LHCN-M2 (cell line): ENCODE measurements at places on chromosomes 2 and 18. TPM values are rescaled to one million over a fixed set of nuclear protein-coding genes. Genes with fewer than 3 reads are reported as not detected.

GRCh38 chr2:106734165-106734564, 151.8 kb downstream of the ST6GAL2 start:
- DNase-seq: no peak

DNA sequence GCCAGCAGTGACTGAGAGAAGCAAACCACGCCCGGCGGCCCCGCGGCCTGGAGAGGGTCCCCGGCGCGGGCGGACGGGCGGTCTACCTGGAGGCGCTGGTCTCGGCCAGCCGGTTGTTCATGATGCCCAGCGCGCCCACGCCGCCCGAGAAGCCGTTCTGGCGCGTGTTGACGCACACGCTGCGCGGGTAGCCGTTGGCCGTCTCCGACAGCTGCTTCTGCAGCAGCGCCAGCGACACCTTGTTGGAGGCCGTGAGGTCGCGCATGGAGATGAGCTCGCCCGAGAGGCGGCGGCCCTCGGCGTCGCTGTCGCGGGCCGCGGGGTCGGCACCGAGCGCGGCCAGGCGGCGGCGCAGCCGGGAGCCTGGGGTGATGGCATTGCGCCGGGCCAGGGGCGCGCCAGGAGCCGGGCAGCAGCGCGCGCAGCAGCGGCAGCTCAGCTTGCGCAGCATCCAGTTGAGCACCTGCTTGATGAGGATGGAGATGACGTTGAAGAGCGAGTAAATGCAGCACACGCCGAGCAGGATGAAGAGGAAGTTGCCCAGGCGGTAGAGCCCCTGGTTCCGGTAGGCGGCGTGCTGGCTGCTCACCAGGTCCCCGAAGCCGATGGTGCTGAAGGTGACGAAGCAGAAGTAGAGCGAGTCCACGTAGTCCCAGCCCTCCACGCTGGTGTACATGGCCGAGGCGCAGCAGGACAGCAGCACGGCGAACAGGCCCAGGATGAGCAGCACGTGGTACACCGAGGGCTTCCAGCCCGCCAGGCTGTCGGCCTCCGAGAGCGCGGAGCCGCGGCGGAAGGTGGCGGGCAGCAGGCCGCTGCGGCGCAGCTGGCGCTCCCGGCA, 118.1 kb downstream of the MSH2 start:
- DNase-seq: peak; percentile 22

Gene OTOS
- not detected in 2 replicates for total RNA-seq

GRCh38 chr2:62565309-62565908, 59.4 kb upstream of the TMEM17 start:
- no peak for DNase-seq

- no peak for DNase-seq
These were observed 29.0 kb downstream of the OLA1 start for GRCh38 chr2:174219321-174219720.

Gene GPC1
- total RNA-seq: 118 and 124 TPM in 2 replicates
